Activated CD4-positive, CD25-positive, alpha-beta regulatory T cell (primary cell): ENCODE measurements at places on chromosomes 1 and 21.

GRCh38 chr1:195278644-195279043, 1329.6 kb downstream of the KCNT2 start:
- no peak for DNase-seq

DNA sequence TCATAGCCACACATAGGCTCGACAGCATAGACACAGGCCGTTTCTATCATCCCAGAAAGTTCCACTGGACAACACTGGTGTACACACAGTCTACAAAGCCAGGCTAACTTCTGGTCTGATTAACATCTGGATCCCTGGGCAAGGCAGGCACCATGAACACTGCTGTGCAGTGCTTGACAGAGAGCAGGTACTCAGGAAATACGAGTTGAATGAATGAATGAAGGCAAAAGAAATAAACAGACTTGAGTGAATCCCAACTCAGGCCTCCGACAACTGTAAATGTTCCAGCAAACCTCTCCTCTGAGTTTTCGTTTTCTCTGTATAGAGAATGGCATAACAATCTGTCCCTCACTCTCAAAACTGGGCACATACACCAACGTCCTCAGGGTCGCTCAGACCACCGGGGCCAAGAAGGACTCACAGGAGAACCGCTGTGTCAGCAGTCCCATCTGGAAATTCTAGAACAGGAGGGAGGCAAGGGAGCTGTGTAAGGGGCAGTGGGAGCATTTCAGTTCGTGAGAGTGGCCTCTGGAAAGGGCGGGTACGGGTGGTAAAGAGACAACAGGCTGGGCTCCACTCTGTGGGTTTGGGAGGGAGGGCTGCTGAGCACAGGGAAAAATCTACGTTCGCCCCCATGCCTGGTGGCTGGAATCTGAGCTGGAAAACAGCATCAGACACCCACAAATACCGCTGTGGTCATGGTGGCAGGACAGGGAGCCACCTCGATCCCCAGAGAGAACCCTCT, 15.1 kb upstream of the ECE1 start:
- no peak for DNase-seq

DNA sequence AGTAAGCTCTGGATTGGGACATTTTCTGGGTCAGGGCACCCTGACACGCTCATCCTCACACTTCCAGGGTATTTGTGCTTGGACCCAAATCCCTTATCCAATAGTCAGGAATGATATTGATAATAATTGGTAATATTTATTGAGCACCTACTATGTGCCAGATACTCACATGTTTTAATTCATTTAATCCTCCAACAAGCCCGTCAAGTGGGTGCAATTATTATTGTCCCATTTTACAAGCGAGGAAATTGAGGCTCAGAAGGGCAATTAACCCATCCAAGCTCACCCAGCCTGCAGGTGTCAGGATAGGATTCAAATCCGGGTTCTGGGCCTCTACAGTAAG, 11.4 kb upstream of the PADI3 start:
- DNase-seq, result no peak

- no peak for DNase-seq
These were observed 181.0 kb downstream of the FOXD2 start for GRCh38 chr1:47618830-47619229.

DNA sequence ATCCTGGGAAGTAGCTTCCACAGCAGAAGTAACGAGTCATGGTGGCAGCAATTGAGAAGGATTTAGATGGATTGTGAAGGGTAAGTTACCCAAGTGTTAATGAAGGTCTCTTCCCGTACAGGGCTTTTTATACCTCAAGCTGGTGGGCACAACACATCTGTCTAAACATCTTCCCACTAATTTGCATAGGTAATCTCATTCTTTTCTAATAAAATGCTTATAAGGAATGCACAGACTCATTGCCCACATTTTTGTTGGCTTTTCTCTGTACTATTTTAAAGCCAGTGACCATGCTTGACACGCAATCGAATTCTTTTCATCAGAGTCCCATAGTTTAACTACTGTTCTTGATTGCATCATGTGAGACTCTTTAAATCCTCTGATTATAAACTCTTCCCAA, at the start of gene KRTAP7-1:
Gene KRTAP7-1 (minus strand): TSS at position 101 of the 400 bp plus-strand sequence. CDS start 61 bp downstream, at position 40.
- no peak for DNase-seq

- no peak for DNase-seq
These were observed 80.3 kb downstream of the SLC35A3 start for GRCh38 chr1:100050139-100050538.

- DNase-seq, result no peak
These were observed 28.7 kb upstream of the DISP1 start for GRCh38 chr1:222786121-222786520.
